Activated CD4-positive, alpha-beta T cell treated with anti-CD3 and anti-CD28 coated beads, Interleukin-2, Interleukin-4, amounts not matched to agents 100 ng/mL and 50 ng/mL, durations not matched to agents 16 hours and 8 hours (primary cell): ENCODE measurements at places on chromosomes 7 and 10.

DNA sequence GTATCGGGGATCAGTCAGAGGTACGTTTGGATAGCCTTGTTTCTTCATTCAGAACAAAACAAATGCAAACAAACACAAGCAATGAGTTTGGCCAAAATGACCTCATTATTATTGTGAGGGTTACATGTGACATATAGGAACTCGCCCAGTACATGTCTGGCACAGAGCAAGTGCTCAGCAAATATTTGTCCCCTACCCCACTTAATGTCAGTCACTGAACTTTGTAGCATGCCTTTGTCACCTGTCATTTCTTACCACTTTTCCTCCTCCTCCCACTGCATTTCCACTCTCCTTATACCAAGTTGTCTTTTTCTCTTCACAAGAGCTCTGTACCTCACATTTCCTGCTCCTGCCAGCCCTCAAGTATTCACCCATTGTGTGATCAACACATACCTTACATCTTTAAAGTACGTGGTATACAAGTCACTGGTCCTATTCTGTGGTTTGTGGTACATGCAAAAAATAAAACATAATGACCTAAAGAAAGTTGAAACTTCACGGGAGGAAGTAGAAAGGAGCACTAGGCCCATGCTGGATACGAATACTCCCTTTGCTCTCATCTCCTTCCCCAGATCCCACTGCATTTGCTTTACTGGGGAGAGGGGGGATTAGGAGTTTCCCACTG is 236.0 kb downstream of the INHBA start:
- no peak for DNase-seq

DNA sequence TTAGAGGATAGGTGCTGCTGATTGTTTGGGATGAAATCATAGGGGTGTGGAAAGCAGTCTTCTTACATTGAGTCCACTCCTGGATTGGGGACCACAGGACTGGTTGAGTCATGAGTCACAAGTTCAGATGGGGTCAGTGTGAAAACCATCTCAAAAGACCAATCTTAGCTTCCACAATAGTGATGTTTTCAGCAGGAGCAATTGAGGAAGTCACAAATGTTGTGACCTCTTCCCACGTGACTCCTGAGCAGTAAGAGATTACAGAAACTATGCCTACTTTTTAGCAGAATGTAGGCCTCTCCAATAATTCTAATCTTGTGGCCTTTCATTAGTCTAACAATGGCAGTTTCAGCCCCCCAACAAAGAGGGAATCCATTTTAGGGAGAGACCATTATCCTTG is 256.9 kb upstream of the CDC14C start:
- no peak for DNase-seq

- DNase-seq: peak; percentile 63
Measured at GRCh38 chr10:43453266-43453831, 16.4 kb downstream of the ZNF487 start.

DNA sequence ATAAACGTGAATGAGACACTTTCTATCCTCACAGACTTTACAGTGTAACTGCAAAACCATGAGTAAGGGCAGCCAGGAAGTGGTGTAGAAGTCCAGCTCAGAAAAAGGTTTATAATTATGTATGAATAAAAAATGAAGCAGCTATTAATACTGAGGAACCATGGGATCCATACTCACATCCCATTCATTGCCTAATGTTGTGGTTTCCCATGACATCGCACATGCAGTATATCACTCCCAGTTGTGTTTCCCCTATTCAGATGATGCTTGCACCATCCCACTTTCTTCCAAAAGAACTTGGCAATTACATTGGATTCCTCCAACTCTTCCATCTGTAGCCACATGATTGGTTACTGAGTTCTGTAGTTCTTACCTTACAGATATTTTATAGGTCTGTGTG is 74.5 kb upstream of the SEMA3D start:
- DNase-seq: no peak

DNA sequence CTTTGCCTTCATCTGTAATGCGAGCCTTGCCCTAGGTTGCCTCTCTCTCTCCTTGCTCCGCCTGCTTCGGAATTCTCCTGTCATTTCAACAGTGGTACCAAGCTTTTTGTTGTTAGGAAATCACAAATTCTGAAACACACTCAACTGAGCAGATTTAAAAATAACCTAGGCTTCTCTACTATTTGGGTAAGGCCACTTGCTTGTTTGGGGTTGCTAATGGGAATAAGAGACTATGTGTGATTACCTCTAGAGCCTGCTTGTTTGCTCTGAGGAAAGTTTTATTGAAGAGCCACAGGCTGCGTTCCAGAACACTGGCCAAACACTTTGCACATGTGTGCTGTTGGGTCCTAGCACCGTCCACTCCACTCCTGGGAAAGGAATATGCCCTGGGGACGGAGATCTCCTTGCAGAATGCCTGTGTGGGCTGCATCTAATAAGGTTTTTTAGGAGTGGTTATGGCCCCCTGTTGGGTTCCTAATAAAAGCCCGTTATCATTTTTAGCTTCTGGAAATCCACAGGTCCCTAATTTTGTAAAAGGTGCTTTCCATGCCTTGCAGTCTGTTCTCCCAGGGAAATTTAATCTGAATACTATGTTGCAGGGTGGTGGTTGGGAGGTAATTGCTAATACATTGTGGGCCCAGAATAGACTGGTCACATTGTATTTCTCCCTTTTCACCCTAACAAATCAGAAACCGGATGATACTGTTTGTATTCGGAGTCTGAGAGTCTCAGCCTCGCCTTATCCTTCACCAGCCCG is 68.7 kb upstream of the KLF6 start:
- no peak for DNase-seq

GRCh38 chr7:121172484-121172883 is 156.3 kb upstream of the WNT16 start:
- DNase-seq: no peak

DNA sequence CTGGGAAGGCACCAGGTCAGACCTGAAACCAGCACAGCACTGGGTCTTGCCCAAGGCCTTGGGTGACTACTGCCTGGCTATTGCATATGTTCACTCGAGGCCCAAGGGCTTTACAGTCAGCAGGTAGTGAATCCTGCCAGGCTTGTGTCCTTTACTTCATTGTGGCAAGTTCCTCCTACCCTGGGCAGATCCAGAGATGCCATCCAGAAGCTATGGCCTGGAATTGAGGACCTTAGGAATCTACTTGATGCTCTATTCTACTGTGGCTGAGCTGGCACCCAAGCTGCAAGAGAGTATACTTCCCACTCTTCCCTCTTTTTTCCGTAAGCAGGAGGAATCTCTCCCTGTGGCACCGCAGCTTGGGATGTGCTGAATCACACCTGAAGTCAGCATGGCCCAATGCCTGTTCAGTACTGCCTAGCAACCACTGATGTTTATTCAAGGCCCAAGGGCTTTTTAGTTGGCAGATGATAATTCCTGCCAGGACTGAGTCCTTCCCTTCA is 246.7 kb upstream of the CTBP2 start:
- no peak for DNase-seq

DNA sequence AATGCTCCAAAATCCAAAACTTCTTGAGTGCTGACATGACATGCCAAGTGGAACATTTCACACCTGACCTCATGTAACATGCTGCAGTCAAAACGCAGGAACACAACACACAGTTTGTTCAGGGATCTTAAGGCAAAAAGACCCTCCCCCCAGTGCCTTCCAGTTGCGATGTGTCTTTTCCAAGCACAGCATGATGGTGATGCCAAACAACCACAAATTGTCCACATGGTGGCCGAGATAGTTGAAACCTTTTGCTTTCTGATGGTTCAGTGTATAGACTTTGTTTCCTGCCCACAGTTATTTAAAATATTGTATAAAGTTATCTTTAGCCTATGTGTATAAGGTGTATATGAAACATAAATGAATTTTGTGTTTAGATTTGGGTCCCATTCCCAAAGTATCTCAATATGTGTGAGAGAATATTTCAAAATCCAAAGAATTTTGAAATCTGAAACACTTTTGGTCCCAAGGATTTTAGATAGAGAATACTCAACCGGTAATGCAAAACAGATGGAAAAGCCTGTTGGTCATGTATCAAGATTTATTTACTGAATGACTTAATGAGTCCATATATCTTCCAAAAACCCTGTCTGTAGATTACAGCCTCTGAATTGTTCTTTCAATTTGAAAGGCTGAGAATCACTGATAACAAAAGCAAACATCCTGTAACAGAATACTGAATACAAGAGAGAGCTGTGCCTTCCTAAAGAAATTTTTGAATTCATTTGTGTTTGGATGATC is 93.4 kb upstream of the OIT3 start:
- DNase-seq: no peak

DNA sequence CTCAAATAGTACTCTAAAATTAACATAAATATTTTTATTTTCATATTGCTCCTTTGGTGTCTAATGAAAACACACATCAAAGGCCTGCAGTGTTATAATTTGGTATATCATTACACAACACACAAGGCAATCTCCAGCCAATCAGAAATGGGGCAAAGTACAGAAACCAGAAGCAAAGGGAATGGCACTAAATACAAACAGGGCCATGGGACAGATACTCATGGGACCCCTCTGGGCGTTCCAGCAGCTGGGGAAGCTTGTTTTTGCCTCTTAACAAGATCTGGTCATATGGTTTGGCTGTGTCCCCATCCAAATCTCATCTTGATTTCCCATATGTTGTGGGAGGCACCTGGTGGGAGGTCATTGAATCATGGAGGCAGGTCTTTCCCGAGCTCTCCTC is 551.8 kb upstream of the NRP1 start:
- DNase-seq: no peak

- DNase-seq: no peak
Measured at GRCh38 chr10:106399112-106399511, 765.4 kb downstream of the SORCS1 start.

DNA sequence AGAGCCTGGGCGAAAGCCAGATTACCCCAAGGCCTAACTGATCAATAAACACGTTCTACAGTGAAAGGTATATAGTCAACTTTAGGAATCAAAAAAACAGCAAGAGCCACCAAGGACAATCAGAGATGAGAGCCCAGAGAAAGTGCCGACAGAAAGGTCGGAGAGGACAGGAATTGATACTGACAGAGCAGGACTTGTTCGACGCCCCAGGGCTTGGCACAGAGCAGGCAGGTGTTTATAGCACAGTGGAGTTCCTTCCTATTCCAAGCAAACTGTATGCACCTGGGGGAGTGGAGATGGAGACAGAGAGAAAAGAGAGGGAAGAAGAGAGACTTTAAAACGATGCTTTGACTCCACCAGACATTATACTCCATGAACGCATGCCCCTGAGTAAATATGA is 39.5 kb downstream of the PPP1R3C start:
- DNase-seq: no peak

GRCh38 chr10:3564346-3565002 is 220.5 kb downstream of the KLF6 start:
- no peak for DNase-seq

- DNase-seq: peak; percentile 24
Measured at GRCh38 chr7:99953649-99954048, 22.2 kb downstream of the AZGP1 start.

GRCh38 chr10:103273041-103273441 is 3.9 kb upstream of the INA start:
- no peak for DNase-seq

- no peak for DNase-seq
Measured at GRCh38 chr7:107213945-107214344, 45.1 kb downstream of the HBP1 start.

GRCh38 chr7:107661865-107662379 is 1.3 kb downstream of the SLC26A4 start:
- no peak for DNase-seq

- peak; percentile 70 for DNase-seq
Measured at GRCh38 chr10:85671530-85671929, 695.1 kb downstream of the GRID1 start.

- peak; percentile 57 for DNase-seq
Measured at GRCh38 chr7:70856901-70857630, 274.9 kb upstream of the GALNT17 start.

- no peak for DNase-seq
Measured at GRCh38 chr7:105210721-105211205, 178.0 kb downstream of the SRPK2 start.

DNA sequence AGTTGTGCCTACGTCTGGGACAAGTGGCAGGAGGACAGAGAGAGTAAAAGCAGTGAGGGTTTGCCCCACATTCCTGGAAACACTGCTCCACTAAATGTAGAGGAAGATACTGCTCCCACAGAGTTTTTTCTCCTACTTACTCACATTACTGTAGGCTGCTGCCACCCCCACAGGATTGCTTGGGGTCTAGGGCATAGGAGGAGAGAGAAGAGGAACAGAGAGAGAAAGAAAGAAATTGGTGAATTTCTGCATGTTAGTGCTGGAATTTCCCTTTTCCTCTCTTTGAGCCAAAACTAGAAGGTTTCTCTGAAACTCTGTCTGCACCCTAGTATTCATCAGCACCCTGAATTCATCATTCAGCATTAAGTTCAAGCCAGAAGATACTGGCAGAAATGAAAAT is 397.9 kb downstream of the INHBA start:
- no peak for DNase-seq

DNA sequence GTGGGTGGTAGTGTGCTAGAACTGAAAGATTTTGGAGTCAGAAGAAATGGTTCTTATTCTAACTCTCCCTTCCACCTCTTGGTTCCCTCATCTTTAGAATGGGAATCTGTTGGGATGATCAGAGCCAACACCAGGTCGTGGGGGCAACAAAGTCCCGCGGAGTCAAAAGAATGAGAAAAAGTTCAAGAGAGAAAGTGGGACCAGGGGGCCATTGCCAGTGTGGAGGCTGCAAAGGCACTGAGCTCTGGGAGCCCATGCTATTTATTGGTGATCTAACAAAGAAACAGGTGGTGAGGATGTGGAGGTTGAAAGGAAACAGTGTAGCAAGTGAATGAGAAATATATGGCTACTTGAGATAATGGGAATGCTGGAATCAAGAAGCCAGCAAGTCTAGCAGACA is 29.4 kb downstream of the AGAP4 start:
- DNase-seq: no peak

DNA sequence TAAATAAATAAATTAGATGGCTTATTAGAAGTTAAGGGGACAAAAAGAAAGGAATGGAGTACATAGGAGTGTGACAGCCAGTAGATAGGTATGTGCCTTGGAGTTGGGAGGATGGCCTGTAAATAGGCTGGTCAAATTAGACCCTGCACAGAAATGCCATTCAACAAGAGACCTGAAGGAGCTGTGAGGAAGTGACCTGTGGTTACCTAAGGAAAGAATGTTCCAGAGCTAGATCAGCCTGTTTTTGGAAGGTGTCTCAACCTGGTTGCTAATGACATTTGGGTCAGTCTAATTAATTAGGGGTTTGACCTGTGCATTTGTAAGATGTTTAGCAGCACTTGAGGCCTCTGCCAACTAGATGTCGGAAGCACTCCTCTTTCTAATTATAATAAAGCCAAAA is 315.3 kb upstream of the PLXDC2 start:
- DNase-seq: no peak

DNA sequence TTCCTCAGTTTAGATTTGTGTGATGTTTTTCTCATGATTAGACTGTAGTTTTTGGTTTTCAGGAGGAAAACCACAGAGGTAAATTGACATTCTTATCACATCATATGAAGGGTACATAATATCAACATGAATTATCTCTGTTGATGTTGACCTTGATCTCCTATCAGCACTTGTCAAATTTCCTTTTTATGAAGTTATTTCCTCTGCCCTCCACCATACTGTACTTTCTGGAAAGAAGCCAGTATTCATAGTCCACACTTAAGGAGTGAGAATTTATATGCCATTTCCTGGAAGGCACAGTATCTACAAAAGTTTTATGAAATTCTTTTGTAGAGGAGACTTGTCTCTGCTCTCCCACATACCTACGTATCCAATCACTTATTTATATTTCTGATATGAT is 807.2 kb upstream of the MBL2 start:
- DNase-seq: no peak

- DNase-seq: no peak
Measured at GRCh38 chr10:73634421-73634820, 6.9 kb downstream of the MYOZ1 start.

GRCh38 chr7:135977007-135977741 is at the start of gene MTPN:
MTPN (minus strand) TSS chr7:135977359; CDS start chr7:135977100, 259 bp downstream.
- DNase-seq: peak; percentile 100

GRCh38 chr10:60908896-60909295 is 35.1 kb downstream of the RHOBTB1 start:
- DNase-seq: no peak
